ENCODE measurements at places on chromosomes 7 and 10.

DNA sequence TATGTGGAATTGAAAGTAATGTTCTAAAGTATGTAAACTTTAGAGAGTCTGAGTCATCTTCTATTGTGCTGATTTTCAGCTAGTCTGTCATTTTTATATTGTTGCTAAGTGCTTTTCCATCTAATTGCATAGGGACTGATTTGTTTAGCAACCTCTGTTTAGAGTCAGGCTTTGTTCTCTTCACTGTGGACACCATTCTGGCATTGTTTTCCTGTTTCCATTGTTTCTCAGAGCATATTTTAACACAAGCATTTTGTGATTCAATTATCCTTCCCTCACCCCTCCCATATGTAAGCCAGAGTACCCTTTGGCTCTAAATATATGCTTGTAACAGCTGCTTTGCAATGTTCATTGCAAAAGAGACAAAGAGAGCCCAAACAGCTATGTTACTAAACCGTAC is 748.4 kb upstream of the PHF14 start:
- no peak for DNase-seq

GRCh38 chr7:139767561-139767982 is 10.2 kb downstream of the HIPK2 start:
- DNase-seq, result no peak

DNA sequence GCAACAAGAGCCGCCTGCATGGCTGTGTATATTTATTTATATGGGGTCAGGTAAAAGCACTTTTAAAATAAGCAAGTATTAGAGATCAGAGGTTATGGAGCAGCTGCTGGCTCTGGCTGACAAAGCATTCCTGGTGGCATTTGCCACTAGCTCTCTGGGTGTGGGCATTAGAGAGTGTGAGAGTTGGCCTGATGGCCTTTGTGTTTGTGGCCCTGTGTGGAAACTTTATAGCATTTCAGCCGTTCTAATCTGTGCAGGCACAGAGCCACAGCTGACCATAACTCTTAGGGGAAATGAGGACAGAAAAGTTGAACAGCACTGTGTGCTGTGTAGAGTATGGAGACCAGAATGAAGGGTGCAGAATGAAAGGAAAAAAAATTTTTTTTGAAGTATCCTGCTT is 118.9 kb downstream of the AUTS2 start:
- no peak for DNase-seq

- no peak for DNase-seq
Observed at GRCh38 chr10:123890226-123890625, 1.4 kb downstream of the CPXM2 start.

DNA sequence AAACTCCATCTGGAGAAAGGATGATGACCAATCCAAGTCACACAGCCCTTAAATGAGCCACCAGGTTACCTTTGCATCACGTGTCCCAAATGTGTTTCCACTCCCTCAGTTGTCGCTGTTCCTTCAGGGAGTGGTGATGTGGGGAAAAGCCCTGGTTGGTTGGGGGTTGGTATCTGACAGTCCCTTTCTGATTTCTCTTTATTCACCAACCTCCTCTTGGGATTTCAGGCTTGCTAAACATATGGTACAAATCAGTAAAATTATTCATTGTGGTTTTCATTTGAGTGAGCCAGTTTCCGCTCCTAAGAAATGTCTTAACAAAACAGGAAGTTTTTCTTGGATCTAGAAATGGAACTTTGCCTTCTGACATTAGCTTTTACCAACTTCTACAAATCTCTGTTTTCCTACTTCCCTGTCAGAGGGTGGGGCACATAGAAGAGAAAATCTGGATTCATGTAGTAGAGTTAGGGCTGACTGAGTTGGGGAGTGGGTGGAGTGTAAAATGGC is 40.0 kb upstream of the KMT2E start:
- DNase-seq, result peak; percentile 85

DNA sequence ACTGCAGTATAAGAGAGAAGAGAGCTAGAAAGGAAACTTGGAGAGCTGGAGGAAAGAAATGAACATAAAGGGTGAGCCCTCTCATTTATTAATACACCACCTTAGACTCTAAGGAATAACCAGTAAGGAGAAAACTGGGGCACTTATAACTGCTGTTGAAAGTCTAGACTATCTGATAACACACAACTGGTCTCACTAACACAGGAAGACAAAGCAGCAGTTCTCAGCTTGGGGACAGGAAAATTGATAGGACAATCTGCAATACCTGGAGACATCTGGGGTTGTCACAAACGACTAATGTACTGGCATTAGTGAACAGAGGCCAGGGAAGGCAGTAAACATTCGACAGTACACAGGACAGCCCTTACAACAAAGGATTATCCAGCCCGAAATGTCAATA is 6.8 kb downstream of the ELMO1 start:
- no peak for DNase-seq

GRCh38 chr10:32232378-32232777 is 114.6 kb downstream of the EPC1 start:
- no peak for DNase-seq

DNA sequence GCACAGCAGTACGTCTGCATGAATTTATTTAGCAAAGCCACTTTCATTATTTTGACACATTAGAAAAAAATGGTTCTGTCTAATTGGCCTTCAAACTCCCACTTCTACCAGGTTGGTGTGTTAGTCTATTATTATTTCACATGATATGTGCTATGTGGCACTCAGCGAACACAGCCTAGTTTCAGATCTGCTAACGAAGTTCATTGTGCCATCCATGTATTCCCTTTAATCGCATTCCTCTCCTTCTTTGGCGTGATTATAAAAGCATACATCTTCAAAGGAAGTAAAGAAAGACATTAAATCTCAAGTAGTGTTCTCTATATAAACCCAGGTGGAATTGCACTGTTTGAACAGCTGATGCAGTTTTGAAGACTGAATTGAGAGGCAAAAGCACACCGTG is 96.4 kb upstream of the CACNA2D1 start:
- DNase-seq, result no peak

DNA sequence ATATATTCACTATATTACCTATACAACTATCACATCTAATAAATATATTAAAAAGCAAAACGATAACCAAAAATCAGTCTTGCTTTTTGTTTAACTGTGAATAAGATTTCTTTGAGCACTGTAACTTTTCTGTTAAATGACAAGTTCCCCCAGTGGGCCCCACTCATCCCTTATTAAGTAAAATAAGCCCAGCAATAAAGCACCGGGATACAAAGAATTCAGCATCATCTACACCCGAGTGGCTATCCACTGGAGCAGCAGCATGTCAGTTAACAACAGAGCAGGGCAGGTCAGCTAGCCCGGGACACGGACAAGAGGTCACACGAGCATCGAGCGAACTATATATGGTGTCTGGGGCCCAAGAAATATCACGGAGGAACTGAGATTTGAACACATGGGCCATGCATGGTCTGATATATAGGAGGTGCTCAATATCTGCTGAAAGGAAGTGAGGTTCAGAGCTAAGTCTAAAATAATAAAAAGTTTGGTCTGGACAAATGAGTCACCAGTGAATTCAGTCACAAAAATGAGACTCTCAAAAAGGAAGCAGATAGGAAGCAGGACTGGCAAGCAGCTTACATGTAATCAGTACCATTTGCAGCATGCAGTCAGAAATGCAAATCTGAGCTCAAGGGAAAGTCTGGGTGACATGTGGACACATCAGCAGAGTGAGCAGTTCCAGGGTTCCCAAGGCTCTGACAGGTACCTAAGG is 4.1 kb downstream of the ERCC6 start:
- DNase-seq, result peak; percentile 84

All from ELR (cell line).